ENCODE measurements at places on chromosomes 5 and 9. TPM values are rescaled to one million over a fixed set of nuclear protein-coding genes. Genes with fewer than 3 reads are reported as not detected.

Gene ZNF608
- total RNA-seq: not detected

Gene MCC
- 7.4 TPM for total RNA-seq

GRCh38 chr5:111223101-111223786, 940 bp upstream of the CAMK4 start:
- no peak for DNase-seq
- no peaks in the 10 kb centered on the region for H3K27me3 ChIP-seq
- H3K4me1 ChIP-seq: peaks cover 24% of the 10 kb centered on the region

- peaks cover 45% of the 10 kb centered on the region for H3K4me1 ChIP-seq
- peaks cover 15% of the 10 kb centered on the region for H3K27me3 ChIP-seq
- H3K36me3 ChIP-seq: peaks cover 41% of the 10 kb centered on the region
- peak overlapping the region; percentile 94 for H3K4me3 ChIP-seq
- DNase-seq: no peak
- peak overlapping the region; percentile 93 for H3K27ac ChIP-seq
Measured at GRCh38 chr5:6378766-6379103, 388 bp upstream of the MED10 start.

Gene SLC46A2
- total RNA-seq: not detected

Gene TICAM2
- 1.6 TPM for total RNA-seq

DNA sequence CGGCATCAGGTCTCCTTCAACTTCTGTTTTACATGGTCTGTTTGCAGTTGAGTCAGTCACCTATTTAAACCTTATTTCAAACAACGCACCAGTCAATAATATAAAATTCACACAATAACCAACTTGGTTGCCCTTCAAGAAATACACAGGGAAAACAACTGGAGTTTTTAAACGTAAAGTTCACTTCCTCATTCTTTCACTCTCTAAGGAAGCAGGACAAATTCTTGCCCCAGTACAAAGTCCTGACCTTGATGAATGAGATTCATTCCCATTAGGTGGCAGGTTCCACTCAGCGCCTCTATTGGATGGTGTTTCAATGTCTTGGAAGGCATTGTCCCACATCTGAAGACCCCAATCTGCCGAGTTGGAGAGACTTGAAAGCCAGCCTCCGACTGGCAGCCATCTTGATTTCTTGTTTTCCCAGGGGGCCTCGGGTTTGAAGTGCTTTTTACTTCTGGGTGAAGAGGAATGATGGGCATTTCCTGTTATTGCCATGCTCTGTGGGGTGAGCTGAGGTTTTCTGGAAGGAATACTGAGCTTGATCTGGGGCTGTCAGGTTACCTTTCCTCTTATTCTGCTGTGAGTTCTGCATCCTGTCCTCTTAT, 105.0 kb downstream of the ACER2 start:
- no peak overlapping the region for H3K4me3 ChIP-seq
- H3K27ac ChIP-seq: no peak overlapping the region
- H3K4me1 ChIP-seq: peaks cover 27% of the 10 kb centered on the region
- H3K27me3 ChIP-seq: peaks cover 2% of the 10 kb centered on the region
- no peak for DNase-seq

DNA sequence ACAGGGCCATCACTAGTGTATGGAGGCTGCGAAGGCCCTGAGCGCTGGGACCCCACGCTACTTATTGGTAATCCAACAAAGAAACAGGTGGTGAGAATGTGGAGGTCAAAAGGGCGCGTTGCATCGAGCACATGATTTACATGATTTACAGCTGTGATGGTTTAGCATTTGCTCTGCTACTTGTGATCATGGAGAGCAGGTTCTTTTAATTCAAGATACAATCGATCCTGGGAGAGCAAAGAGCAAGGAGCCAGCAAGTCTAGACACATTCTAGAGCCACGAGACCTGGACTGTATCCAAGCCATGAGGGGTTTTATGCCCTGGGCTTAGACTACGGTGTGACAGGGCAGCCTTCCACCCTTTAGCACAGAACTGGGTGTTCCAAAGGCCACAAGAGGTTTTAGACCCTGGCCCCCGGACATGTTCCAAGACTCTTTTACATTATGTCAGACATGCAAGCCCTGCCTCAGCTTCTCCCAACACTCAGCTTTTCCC, 47.0 kb upstream of the CLK4 start:
- H3K27me3 ChIP-seq: peaks cover 2% of the 10 kb centered on the region
- H3K36me3 ChIP-seq: no peaks in the 10 kb centered on the region

DNA sequence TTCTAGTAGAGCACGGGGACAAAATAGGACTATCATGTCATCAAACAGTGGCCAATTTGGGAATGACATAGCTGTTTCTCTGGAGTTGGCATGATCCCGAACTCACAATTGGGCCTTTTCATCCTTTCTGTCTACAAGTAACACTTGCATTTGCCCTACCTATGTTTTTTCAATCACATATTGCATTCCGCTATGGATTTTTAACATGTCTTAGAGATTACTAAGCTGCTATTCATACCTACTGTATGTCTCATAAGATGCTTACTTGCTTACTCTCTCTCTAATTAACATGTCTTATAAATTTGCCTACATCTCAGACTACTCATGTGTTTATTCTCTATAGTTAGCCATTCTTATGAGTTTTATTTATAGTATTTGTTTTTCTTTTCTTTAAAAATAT, 341.2 kb upstream of the CTNND2 start:
- H3K4me1 ChIP-seq: no peaks in the 10 kb centered on the region
- DNase-seq: no peak
- H3K36me3 ChIP-seq: no peaks in the 10 kb centered on the region
- no peak overlapping the region for H3K4me3 ChIP-seq
- no peak overlapping the region for H3K27ac ChIP-seq
- no peaks in the 10 kb centered on the region for H3K27me3 ChIP-seq

Gene CACNA1B
- total RNA-seq: not detected

DNA sequence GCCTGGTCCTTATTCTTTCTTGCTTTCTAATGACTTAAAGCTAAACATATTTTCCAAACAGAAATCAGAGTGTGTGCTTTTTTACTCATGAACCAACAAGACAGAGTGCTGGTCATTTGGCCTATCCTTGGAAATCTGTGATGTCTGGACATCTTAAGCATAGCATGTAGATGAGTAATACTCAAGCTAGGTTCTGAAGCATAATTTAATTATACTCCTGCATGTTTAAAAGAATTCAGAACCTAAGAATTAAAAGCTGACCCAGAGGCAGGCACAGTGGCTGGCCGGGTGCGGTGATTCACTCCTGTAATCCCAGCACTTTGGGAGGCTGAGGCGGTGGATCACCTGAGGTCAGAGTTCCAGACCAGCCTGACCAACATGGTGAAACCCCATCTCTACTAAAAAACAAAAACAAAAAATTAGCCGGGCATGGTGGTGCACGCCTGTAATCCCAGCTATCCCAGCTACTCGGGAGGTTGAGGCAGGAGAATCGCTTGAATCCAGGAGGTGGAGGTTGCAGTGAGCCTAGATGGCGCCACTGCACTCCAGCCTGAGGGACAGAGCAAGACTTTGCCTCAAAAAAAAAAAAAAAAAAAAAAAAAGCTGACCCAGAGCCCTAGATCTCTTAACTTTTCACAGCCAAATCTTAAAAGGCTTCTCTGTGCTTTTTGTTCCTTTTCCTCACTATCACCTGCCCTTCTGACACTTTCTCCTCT, 16.2 kb upstream of the TJP2 start:
- no peaks in the 10 kb centered on the region for H3K27me3 ChIP-seq
- no peaks in the 10 kb centered on the region for H3K36me3 ChIP-seq
- H3K4me1 ChIP-seq: no peaks in the 10 kb centered on the region
- H3K27ac ChIP-seq: no peak overlapping the region

- H3K36me3 ChIP-seq: no peaks in the 10 kb centered on the region
- H3K4me3 ChIP-seq: no peak overlapping the region
- H3K4me1 ChIP-seq: no peaks in the 10 kb centered on the region
- H3K27ac ChIP-seq: no peak overlapping the region
- DNase-seq: no peak
Measured at GRCh38 chr5:39696672-39697398, 272.1 kb upstream of the DAB2 start.

DNA sequence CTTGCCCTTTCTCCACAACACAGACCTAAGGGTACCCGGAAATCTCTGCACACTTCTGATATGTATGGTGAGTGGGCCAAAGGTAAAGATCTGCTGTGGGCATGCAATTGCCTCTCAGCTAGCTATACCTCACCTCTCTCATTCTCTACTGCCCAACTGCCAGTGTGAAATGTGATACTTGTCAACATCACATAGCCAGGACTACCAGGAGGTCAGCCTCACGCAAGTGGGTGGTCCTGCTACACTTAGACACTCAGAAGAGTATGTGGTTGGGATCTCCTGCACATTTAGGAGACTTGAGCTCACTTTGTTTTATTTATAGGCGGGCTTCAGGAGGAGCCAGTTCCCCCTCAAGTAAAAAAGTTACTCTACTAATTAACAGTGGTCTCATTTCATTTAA, 88.0 kb upstream of the MAN2A1 start:
- no peak overlapping the region for H3K27ac ChIP-seq
- no peak overlapping the region for H3K4me3 ChIP-seq
- no peak for DNase-seq
- H3K27me3 ChIP-seq: peaks cover 3% of the 10 kb centered on the region
- no peaks in the 10 kb centered on the region for H3K4me1 ChIP-seq

Gene BSPRY
- total RNA-seq: 6.0 TPM

DNA sequence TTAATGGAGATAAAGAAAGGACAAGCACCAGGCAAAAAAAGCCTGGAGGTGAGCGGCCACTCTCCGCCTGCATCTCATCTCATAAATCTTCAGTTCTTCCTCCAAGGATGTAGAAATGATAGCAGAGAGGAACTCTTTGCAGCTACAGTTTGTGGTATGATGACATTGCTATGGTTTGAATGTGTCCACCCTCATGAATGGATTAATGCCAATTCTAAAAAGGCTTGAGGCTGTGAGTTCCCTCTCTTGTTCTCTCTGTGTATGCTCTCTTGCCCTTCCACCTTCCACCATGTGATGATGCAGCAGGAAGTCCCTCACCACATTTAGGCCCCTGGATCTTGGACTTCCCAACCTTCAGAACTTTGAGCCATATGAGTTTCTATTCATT, 126.4 kb downstream of the SPOCK1 start:
- no peak overlapping the region for H3K27ac ChIP-seq
- no peaks in the 10 kb centered on the region for H3K4me1 ChIP-seq
- DNase-seq: no peak
- H3K27me3 ChIP-seq: no peaks in the 10 kb centered on the region
- no peaks in the 10 kb centered on the region for H3K36me3 ChIP-seq

GRCh38 chr5:56666901-56667300, 148.4 kb upstream of the MAP3K1 start:
- H3K4me1 ChIP-seq: peaks cover 19% of the 10 kb centered on the region
- H3K27me3 ChIP-seq: peaks cover 45% of the 10 kb centered on the region
- H3K36me3 ChIP-seq: peaks cover 2% of the 10 kb centered on the region
- H3K27ac ChIP-seq: no peak overlapping the region
- DNase-seq: no peak

DNA sequence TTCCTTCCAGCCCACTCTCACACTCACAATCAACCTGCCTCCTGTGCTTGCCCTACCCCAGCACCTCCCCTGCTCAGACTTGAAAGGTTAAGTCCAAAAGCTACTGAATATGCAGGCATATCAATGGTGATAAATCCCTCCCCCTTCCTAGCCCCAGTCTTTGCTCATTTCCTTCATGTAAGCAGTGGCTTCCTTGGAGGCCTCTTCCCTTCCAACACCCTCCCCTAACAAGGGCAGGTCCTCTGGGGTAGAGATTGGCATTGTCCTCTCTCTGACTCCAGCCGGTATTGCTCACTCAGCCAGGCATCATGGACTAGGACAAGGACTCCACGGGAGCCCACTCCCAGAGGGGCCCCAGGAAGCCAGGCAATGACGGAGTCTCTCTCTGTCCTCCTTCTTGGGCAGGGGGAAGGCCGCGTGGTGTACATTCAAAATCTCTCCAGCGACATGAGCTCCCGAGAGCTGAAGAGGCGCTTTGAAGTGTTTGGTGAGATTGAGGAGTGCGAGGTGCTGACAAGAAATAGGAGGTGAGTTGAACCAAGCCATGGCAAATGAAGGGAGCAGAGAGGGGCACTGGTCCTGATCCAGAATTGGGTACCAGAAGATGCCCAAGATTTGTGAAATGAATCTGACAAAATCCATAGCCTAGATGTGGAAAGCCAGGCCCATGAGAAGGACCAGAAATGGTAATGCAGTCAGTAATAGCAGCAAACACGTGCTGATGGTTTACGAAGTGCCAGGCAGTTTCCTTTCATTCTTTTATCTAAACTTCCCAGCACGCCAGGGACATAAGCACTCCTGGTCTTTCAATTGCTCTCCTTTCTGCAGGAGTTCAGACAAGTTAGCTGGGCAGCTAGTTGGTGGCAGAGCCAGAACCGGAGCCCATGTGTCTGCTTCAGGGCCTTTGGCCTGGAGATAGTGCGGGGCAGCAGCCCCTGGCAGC, 102.5 kb downstream of the PDE6A start:
- no peaks in the 10 kb centered on the region for H3K4me1 ChIP-seq
- no peak for DNase-seq
- H3K4me3 ChIP-seq: no peak overlapping the region

DNA sequence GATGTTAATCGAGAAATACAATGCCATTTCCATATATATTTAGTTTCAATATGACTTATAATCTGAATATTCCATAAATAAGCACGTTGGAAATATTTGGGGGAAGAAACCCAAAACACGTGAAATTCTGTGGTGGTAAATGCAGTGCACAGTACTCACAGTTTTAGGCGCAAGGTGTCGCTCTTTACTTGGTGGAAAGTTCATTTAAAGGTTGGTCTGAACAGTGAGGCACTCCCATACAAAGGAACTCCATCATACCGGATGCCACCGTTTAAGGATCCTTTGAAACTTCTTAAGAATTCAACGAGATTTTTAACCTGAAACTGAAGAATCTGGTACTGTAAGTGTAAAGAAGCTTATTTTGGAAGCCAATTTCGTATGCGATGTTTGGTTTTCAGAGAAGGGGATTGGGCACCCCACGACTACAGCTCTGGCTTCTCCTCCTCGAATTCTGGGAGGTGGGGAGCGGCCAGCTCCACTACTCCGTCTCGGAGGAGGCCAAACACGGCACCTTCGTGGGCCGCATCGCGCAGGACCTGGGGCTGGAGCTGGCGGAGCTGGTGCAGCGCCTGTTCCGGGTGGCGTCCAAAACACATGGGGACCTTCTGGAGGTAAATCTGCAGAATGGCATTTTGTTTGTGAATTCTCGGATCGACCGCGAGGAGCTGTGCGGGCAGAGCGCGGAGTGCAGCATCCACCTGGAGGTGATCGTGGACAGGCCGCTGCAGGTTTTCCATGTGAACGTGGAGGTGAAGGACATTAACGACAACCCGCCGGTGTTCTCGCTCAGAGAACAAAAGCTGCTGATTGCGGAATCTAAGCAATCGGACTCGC, at the start of gene PCDHA11:
TSS of gene PCDHA11 (plus strand) at position 237 of the 834 bp plus-strand sequence. CDS start at position 384, 147 bp downstream.
- no peak within 1 kb of the TSS for H3K27ac ChIP-seq
- H3K36me3 ChIP-seq: no peaks in the 10 kb centered on the region
- DNase-seq: no peak
- no peak within 1 kb of the TSS for H3K4me3 ChIP-seq
- H3K27me3 ChIP-seq: no peaks in the 10 kb centered on the region
- H3K4me1 ChIP-seq: no peaks in the 10 kb centered on the region

DNA sequence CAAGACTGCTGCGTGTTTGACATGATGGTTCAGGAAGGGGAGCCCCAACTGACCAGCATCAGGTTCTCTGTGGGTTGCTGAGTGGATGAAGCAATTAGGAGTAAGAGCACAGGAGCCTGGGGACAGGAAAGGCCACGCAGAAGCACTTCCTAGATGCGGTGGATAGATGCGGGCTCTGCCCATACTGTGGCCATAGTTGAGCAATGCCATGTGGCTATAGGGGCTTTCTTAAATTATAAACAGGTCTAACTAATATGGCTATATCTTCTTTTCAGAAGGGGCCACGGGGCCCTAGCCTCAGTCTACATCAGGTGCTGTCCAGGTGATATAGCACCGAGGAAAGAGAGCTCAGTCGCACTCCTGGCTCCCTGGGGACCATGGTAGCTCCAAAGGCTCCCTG, 198.6 kb downstream of the GADD45G start:
- no peaks in the 10 kb centered on the region for H3K36me3 ChIP-seq
- H3K4me3 ChIP-seq: no peak overlapping the region
- peaks cover 49% of the 10 kb centered on the region for H3K27me3 ChIP-seq
- H3K27ac ChIP-seq: no peak overlapping the region
- no peaks in the 10 kb centered on the region for H3K4me1 ChIP-seq
- DNase-seq: no peak
